ENCODE measurements at places on chromosomes 3 and 15. TPM values are rescaled to one million over a fixed set of nuclear protein-coding genes. Genes with fewer than 3 reads are reported as not detected.
A peak's percentile ranks its signal among the peaks of the same experiment; 100 is the strongest.

DNA sequence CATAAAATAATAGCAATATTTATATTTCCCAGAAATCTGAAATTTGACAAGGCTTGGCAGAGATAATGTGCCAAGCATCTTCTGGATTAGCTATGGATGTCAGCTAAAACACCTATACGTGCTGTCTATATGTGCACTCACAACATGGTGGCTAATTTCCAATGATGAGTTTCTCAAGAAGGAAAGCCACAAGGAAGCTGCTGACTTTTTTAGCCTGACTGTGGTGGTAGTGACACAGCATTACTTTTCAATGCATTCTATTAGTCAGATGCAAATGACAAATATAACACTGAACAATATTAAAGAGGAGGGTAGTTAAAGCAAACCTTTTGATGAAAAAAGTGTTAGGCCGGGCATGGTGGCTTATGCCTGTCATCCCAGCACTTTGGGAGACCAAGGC is 101.7 kb upstream of the CCDC54 start:
- DNase-seq = no peak

The CLDN16 gene
- total RNA-seq = not detected

DNA sequence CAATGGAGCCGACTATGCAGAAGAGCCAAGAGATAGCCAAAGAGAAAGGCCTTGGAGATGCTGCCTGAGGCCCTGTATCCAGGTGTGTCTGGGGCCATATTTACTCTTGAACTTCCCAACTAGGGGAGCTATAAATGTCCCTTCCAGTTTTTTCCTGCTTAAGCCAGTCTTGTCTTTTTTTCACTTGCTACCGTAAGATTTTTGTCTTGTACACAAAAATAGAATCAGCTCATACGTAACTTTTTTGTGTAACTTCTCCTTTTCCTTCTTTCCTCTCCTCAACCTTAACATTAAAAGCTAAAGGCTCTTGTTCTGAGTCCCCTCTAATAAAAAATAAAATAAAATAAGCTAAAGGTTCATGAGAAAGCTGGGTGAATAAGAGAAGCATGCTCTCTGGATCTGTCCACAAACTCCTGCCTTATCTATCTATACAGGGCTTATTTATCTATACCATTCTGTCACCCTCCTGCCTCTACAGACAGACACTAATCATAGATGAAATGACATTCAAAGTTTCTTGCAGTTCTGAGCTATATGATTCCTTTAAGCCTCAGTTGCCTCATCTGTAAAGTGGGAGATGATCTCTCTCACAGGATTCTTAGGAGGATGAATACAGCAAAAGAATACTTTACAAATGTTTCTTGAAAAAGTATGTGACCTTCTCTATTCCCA is 4.6 kb downstream of the SUMF1 start:
- no peak for DNase-seq

GRCh38 chr15:71332431-71333004 is 217.2 kb downstream of the THSD4 start:
- DNase-seq = no peak

- DNase-seq = peak; percentile 79
Observed at GRCh38 chr3:195907934-195908693, at the start of gene TNK2. TSS of gene TNK2 (minus strand) at chr3:195908551. CDS start at chr3:195888588, 19,963 bp downstream.
